ENCODE measurements at places on chromosomes 7 and 10. TPM values are rescaled to one million over a fixed set of nuclear protein-coding genes. Genes with fewer than 3 reads are reported as not detected.

Gene ASAH2
- 0.21 TPM for total RNA-seq

DNA sequence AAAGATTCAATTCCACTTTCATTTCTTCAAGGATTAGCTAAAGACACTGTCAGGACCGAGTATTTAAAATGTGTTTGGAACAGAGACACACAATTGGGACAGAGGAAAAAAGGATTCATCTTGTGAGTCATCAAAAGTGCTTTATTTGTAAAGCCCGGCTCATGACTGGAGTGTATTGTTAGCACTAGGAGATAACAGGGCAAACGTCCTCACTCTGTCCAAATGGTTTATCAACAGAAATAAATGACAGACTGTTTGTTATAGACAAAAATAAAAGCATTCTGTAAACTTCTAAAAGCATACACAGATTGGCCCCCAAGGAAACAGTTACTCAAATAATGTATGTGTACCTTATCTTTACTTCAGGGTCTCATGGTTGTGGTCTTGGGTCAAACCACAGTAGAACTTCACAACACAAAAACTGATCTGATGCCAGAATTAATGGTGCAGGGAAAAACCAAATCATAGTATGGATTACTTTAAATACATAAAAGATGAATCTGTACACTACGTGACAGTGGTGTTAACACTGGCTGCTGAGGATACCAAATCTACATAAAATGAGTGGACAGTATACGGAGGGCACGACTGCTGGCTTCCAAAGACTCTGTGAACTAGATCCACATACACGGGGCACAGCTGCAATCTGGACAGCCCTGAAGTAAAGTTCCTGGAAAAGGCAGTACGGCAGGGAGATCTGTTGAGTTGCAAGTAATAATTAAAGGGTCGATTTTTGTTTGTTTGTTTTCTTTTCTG lies 179.4 kb downstream of the PIP4K2A start:
- H3K27me3 ChIP-seq: no peaks in the 10 kb centered on the region
- no peak for DNase-seq
- H3K36me3 ChIP-seq: peaks cover 50% of the 10 kb centered on the region
- H3K4me1 ChIP-seq: no peaks in the 10 kb centered on the region
- H3K27ac ChIP-seq: no peak overlapping the region

Gene LIPJ
- total RNA-seq: not detected

GRCh38 chr7:137667633-137668387 lies 179.0 kb downstream of the DGKI start:
- H3K27me3 ChIP-seq: no peaks in the 10 kb centered on the region
- no peaks in the 10 kb centered on the region for H3K4me1 ChIP-seq
- no peak overlapping the region for H3K4me3 ChIP-seq
- H3K27ac ChIP-seq: no peak overlapping the region

Gene HECW1
- total RNA-seq: not detected
